ENCODE measurements at places on chromosomes 7 and 10. TPM values are rescaled to one million over a fixed set of nuclear protein-coding genes. Genes with fewer than 3 reads are reported as not detected.

Gene RNF32
- polyA plus RNA-seq: 2.3 TPM

Gene OPN1SW
- 0.05 TPM for polyA plus RNA-seq

Gene ACTL6B
- 0.67 TPM for polyA plus RNA-seq

Gene SLC39A12
- not detected for polyA plus RNA-seq

Gene CYP26A1
- not detected for polyA plus RNA-seq

Gene LRRN3
- polyA plus RNA-seq: 2.1 TPM

Gene CFAP58
- polyA plus RNA-seq: 0.47 TPM

Gene PODXL
- polyA plus RNA-seq: 86.0 TPM

Gene ZNF467
- 4.1 TPM for polyA plus RNA-seq

Gene CNPY1
- polyA plus RNA-seq: not detected

Gene EVX1
- not detected for polyA plus RNA-seq

Gene ARL4A
- 6.5 TPM for polyA plus RNA-seq

Gene POLR2J2
- 4.8 TPM for polyA plus RNA-seq

Gene SPDYE3
- not detected for polyA plus RNA-seq

Gene MALRD1
- not detected for polyA plus RNA-seq
